ENCODE measurements at places on chromosomes 1 and 21. TPM values are rescaled to one million over a fixed set of nuclear protein-coding genes. Genes with fewer than 3 reads are reported as not detected.

Gene LCE2C
- total RNA-seq: not detected

Gene TRIM58
- not detected for total RNA-seq

Gene BMP8A
- total RNA-seq: 0.54 TPM

Gene S100A16
- 61.6 TPM for total RNA-seq

DNA sequence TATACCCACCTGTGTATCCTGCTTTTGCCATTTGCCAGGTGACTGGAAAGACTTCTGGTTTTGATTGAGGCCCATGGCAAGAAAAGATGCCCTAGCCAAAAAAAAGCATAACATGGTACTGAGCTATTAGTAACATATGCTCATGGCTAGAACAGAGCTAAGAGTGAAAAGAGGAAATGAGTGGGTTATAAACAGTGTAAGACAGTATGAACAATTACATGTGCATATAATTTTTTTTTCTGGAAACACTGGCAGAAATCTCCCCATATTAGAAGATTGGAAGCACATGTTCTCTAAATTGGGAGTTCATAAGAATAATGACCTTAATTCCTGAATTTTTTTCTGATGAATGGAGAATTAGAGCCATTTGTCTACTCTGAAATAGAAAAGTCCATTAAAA lies 41.2 kb upstream of the PDC start:
- H3K27ac ChIP-seq: no peak overlapping the region
- H3K4me1 ChIP-seq: no peaks in the 10 kb centered on the region
- no peaks in the 10 kb centered on the region for H3K36me3 ChIP-seq
- H3K4me3 ChIP-seq: no peak overlapping the region

GRCh38 chr1:182957902-182958395 lies 5.0 kb upstream of the SHCBP1L start:
- no peak overlapping the region for H3K27ac ChIP-seq
- H3K36me3 ChIP-seq: no peaks in the 10 kb centered on the region
- no peaks in the 10 kb centered on the region for H3K27me3 ChIP-seq
- H3K4me3 ChIP-seq: no peak overlapping the region
